Fibroblast of lung (primary cell): ENCODE measurements at places on chromosomes 4 and X.
A peak's percentile ranks its signal among the peaks of the same experiment; 100 is the strongest.

DNA sequence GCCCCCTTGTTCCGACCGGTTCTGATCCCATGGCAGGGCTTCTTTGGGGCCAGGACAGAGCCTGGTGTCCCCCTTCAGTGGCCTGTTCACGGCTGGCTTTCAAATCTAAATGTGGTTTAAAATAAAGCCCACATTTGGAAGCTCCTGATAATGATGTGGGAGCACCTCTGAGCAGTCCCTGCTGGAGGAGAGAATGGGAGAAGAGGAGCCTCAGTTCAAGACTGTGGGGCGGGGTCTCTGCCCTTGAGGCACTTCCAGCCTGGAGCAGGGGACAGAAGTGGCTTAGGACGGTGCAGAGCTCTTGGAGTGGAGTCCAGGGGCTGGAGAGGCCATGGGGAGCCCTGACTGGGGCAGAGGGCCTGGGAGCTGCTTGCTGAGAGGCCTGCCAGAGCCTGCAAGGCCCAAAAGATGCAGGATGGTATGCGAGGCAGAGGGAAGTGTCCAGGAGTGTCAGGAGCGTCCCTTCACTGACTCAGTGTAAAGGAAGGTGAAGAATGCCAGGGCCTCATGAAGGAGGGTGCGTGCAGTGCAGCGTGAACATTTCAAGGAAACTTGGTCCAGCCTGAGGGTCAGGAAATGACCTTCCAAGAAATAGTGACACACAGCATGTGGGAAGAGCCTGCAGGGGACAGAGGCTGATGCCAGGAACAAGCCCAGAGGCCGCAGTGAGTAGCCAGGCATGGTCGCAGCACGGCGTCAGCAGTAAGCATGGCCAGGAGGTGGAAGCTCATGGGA, 21.1 kb upstream of the TADA2B start:
- peak; percentile 89 for DNase-seq

GRCh38 chrX:120761810-120762209, 113.9 kb downstream of the CT47B1 start:
- DNase-seq, result peak; percentile 24

- no peak for DNase-seq
Observed at GRCh38 chrX:125248931-125249330, 70.7 kb upstream of the TEX13C start.

DNA sequence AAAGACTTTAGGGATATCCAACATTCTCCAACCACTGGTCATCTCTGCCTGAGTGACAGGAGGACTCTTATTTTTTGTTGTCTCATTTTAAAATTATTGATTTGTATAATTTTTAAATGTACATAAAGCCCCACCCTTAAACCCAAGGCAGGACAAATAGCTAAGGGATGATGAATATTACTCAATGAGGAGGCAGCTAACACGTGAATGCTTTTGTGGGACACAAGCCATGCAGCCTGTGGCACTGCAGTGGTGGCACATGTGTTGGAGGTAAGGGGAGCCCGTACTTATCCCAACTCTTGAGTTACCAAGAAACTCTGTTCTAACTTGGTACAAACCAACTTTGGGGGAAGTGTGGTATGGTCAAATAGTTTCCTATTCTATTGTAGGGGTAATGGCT, 19.5 kb downstream of the MID1IP1 start:
- no peak for DNase-seq

GRCh38 chr4:183411291-183411861, 33.1 kb upstream of the CDKN2AIP start:
- DNase-seq, result no peak

DNA sequence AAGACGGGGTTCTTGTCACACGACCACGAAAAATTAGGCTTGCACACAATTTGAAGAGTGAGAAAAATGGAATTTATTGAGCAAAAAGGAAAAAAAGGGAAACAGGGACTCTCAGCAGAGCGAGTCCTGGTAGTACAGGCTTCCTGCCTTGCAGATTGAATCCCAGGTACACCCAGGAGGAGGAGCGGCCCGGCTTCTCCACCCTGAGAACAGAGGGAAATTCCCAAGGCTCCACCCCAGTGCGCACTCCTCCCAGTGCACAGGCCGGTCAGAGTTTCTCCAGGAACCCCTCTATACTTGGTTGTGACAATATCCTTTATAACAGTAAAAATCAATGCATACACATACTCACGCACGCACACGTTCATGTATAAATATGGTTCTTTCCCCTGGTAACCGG, 22.0 kb downstream of the SLC4A4 start:
- DNase-seq, result no peak

DNA sequence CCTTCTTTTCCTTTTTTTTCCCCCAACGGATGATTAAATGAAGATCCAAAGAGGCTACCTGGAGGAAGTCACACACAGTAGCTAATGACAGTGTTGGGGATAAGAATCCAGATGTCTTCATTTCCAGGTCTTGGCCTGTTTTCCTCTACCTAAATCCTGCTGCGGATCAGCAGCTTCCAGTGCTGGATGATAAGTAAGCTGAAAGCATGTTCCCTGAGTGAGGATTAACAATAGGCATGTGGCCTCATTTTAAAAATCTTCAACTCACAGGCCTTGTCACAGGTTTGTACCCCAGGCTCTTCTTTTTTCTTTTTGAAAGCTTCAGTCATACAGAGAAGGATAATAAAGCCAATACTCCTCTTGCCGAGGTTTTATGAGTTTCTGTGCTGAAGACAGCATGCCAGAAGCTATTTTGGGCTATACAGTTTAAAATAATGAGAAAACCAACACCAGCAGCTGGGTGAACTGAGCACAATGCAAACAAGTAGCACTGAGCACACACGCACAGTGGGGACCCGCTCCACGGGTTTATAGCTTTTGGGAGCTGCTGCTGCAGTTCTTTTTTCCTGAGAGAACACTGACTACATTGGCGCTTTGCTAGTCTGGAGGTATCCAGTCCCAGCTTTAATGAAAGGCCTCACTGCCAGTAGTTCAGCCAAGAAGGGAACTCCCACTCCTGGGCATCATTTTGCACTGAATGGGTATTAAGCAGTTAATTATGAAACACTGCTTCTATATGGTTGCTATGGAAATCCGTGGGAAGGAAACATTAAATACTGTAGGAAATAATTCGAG, 184.2 kb upstream of the CTSO start:
- DNase-seq, result no peak

DNA sequence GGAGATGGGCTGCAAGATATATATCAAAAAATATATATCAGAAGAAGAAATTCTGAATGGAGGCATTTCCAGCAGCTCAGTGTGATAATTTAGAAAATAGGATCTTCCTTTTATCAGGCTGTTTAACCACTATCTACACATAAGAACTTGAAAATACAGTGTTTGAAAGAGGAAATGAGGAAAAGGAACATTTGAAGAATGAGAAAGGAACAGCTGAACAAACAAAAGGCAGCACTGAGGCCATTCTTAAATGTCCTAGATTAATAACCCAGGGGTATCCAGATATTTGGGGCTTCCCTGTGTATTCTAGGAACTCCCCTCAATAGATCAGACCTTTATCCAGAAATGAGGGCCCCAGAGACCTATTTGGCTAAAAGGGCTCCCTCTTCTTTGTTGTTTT, 4.1 kb downstream of the SLC39A8 start:
- DNase-seq, result no peak

DNA sequence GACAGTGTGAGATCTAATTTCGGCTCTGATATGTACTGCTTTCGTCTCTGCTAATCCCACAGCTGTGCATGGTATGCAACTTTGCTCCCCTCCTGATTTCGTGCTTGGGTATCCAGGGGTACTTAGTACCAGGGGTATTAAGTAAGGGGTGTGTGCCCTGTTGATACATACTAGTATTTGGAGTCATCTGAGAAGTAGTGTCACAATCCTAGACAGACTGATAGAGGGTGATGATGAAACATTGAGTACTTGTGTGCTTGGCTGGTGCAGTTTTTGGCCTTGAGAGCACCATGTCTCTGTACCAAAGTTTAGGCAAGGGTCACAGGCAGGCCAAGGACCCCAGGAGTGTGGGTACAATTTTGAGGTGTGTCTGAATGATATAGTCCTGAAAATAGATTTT, 10.9 kb downstream of the GPAT3 start:
- DNase-seq, result no peak

DNA sequence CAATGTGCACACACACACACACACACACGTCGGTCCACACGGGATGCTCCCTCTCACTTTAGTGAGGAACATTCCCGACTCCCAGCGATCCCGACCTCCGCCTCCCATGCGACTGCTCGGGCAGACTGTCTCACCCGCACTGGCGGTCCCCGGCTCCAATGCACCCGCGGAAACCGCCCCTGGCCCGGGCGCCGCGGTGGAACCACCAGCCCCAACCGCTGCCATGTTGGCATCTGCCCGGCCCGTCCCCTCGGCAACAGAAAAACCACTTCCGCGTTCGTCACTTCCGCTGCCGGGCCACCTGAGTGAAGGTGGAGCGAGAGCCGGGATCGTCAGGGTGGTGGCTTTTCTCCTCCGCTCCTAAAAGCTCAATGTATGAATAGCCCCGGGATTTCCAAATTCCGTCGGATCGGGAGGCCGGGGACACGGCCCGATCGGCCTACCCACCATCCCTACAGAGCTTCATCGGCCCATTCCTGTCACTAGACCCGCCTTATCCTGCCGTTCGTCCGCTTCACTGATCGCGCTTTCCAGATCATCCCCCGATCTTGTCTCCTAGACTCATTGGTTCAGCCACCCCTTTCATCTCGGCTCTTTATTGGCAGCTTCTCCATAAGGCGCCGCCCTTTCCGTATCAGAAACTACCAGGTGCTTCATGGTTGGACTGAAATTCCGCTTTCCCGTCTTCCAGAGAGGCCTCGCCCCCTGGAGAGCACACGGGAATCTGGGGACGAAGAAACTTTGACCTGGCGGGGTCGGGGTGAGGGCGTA, at the start of gene SLC35A2:
Gene SLC35A2, minus strand, starts transcription at position 235 of the 771 bp plus-strand sequence. Its CDS starts 10 bp downstream, at position 225.
- DNase-seq, result peak; percentile 63

GRCh38 chr4:184444953-184445309, 29.4 kb downstream of the IRF2 start:
- DNase-seq, result no peak

DNA sequence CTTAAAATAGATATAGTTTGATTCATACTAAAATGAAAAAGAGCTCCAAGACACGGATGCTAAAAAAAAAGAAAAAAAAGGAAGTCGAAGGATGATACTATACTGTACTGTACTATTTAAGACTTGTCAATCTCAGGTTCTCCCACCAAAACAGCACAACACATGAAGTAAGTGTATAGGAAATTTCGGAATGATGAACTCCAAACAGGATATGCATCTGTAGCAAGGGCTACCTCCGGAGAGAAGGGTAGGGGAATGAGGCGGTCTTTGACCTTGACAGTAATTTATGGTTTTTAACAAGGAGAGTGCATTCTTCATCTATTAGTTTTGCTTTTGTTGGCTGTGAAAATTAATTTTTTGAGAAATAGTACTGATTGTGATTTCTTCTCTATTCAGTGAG, 541 bp upstream of the FIP1L1 start:
- no peak for DNase-seq

DNA sequence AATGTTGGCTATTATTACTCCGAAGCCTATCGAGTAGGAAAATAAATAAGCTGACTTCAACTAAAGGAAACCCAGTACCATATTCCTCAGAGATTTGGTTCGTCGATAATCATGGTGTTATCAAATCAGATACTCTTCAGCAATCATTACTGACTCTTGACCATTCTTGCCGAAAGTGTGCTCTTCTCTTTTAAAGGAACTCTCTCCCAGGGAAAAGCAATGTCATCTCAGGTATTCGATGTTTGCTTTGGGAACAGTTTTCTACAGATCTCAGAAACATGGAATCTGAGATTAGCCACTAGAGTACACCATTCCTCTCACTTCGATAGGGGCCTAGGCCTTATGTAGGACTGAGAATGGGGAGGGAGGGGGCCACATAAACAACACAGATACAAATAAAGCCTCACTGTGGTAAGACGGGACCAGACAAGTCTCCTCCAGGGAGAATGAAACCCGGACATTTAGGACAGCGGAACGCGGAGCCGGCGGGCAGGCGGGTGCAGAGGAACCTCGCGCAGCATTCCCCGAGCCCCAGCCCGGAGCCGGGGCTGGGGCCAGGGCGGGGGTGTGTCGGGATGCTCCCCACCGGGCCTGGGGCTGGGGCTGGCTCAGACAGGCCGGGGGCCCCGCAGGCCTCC, 581 bp downstream of the DNAJB14 start:
- DNase-seq, result peak; percentile 41

- no peak for DNase-seq
Observed at GRCh38 chrX:49238735-49239134, 3.5 kb downstream of the CCDC22 start.

DNA sequence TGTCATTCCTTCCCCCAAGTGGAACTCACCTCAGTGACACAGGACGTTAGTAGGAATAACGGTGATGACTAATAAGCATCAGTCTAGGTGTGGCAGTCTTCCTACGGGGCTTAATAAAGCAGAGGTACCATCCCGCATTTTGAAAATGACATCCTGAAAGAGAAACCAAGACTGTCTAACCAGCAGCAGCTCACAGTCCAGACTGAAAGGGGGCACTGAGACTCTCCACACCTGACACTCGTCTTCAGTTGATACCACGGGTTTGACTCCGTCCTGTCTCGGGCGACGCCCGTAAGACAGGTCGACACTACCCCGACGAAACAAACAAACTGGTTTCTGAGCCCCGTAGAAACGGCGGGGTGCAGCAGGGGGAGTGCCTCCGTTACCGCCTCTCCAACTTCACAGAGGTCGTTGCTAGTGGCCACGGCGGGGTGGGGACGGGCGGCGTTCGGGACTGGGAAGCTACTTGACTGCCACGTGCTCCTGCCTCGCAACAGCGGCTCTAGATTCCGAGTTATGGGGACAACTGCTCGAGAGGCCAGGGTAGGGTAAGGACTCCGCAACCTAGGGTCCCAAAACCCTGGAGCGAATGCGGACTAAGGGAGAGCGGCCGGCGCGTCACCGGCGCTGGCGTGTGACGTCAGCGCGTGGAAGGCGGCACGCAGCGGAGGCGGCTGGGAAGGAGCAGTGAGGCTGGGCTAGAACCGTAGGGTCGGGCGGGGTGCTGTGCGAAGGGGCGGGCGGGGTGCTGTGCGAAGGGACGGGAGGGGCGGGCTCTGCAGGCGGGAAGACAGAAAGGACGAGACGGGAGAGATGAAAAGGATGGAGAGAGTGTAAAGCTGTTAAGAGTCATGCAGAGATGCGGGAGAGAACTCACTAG, at the start of gene NEK1:
Gene NEK1, minus strand, starts transcription at position 593 of the 880 bp plus-strand sequence. CDS start 9,953 bp downstream, outside the sequence.
- peak; percentile 87 for DNase-seq

- DNase-seq, result no peak
Observed at GRCh38 chr4:44535981-44536380, 87.4 kb upstream of the KCTD8 start.

GRCh38 chr4:26320538-26321372, at the start of gene RBPJ:
RBPJ (plus strand) TSS chr4:26321014; CDS start chr4:26321029, 15 bp downstream.
- DNase-seq, result peak; percentile 99

DNA sequence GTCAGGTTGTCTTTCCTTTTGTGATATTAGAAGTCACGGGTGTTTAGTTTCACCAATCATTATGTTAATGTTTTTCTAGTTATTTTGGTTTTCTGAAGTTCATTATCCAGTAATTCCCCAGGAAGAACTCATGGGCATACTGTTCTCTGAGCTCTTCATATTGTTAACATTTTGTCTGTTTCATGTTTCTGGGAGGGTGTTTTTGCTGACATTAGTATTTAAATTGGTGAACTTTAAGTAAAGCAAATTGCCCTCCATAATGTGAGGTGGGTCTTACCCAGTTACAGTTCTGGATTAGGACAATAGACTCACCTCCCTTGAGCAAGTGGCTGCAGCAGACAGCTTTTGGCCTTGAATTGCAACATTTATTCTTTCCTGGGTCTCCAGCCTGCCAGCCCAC, 163.4 kb downstream of the GPAT3 start:
- DNase-seq, result no peak
